ENCODE measurements at places on chromosomes 4 and X.
A peak's percentile ranks its signal among the peaks of the same experiment; 100 is the strongest.

GRCh38 chrX:101220662-101221260 lies 1.2 kb downstream of the DRP2 start:
- DNase-seq = no peak

- DNase-seq = no peak
Observed at GRCh38 chr4:156665780-156666366, 305.7 kb downstream of the PDGFC start.

- no peak for DNase-seq
Observed at GRCh38 chr4:122341886-122342285, 36.9 kb upstream of the ADAD1 start.

GRCh38 chr4:119939071-119939995 lies 127.3 kb downstream of the MAD2L1 start:
- no peak for DNase-seq

DNA sequence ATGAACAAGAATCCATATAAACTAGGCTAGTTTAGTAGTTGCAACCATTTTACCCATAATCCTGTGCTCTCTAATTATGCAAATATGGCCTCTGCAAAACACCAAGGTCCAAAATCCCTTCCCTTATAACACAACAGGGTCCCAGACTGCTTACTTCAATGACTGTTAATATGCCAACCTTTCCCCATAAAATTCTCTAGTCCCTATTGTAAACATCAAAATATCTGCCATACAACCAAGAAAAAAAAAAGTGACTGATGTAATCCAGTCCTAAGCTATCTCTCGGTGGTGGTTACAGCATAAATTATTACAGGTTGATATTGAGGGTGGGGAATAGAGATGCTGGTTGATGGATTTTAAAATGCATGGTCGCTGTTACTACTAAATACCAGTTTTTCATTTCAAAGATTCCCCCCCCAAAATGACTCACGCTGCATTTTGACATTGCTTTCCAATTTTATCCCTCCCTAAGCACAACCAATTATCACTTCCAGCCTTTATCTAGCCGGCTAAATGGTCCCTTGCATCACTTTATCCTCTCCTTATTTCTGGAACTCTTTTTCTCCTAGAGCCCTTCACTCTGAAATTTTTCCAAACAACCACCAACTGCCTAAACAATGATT lies 44.8 kb downstream of the TSPAN5 start:
- DNase-seq = no peak

- no peak for DNase-seq
Observed at GRCh38 chr4:89807441-89808140, 29.4 kb downstream of the SNCA start.

DNA sequence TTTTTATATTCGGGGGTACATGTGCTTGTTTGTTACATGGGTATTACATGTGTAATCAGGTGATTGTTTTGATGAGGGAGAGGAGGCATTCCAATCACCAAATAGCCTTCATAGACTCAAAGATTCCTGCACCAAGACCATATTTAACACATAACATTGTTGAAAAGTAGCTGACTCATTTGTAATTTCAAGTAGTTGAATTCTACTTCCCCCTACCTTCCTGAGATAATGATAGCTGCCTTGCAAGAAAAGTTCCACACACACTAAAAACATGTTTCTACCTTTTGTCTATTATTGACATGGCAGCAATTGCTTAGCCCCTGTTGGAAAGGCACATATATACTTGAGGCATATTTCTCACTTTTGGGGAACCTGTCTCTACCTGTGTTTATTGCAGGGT lies 16.1 kb downstream of the PGAM4 start:
- no peak for DNase-seq

GRCh38 chr4:24853142-24853541 lies 57.8 kb downstream of the SOD3 start:
- DNase-seq = no peak

DNA sequence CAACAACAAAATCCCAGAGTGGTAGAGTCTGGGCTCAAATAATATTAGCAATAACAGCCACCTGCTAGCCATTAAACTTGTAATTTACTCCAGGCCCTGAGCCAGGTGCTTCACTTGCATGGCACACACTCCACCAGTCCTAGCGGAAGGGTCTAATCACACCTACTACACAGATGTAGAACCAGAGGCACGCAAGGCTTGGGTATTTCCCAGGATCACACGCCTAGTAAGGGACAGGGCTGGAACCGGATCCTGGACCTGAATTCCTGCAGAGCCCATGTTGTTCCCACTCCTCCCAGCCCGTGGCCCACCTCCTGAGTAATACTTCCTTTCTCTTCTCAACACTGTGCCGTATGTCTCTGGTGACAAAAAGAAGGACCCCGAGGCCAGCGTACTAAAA lies 5.7 kb downstream of the MAGEA1 start:
- no peak for DNase-seq

DNA sequence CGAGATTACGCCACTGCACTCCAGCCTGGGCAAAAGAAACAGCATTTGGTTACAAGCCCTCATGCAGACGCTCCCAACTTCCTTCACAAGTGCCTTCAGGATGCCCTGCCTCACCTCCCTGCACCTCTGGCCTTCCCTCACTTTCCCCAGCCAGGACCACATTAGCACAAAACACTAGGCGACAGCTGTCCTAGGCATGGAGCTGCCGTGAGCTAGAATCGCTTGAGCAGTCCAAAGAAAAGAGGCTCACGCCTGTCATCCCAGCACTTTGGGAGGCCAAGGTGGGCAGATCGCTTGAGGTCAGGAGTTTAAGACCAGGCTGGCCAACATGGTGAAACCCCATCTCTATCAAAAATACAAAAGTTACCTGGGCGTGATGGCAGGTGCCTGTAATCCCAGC lies 15.8 kb downstream of the RNF212 start:
- no peak for DNase-seq

DNA sequence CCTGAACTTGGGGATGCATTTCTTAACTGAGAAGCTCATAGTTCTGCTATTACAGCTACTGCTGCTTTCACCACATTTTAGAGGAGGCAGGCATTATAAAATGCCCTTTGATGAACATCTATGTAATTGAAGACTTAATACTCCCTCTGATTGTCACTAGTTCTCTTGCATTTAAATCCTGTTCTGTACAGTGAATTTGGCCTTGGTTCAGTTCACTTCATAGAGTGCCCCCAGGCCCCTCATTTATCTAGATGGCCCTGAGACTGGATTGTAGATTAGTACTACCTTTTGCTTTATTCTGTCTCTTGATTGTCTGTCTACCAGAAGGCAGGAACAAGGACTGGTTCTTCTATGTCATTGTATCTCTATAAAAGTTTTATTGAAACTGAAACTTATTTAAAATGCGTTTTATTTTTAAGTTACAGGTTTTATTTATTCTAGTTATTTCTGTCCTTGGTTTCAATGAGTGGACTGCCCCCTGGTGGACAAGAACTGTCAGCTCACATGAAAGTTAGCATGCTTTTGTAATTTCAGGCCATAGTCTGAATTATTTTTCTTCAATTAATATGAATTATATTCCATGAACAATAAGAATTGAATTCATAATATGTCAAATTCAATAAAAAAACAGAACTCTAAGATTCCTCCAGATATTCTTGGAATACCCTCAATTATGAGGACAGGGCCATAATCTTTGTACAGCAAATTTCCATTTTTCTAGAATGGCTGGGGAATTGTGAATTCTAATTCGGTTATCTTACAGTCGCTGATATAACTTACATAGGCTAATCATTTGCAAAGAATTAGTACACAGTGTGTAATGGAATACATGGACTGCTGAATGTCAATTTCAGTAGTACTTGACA lies 47.2 kb upstream of the TMEM33 start:
- DNase-seq = peak; percentile 14

DNA sequence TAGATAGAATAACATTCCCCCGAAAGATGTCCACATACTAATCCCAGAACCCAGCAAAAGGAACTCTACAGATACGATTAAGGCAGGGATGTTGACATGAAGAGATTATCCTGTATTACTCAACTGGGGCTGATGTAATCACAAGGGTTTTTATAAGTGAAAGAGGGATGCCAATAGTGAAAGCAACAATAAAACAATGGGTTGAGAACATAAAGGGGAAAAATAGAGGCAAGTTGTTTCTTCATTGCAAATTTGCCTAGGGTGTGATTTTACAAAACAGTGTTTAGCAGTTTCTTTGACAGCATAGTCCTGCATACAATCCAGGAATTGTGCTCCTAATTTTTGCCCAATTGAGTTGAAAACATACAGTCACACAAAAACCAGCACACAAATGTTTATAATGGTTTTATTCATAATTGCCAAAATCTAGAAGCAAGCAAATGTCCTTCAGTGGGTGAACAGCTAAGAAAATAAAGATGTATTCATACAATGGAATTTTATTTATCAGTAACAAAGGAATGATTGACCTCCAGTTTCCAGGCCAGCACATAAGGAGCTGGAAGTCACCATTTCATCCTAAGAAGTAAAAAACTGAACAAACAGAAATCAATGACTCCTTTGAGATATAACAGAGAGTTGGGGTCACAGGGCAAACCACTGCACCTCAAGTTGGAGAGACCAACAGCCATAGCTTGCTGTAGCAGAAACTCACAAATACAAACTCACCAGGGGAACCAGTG lies 107.2 kb downstream of the CENPC start:
- no peak for DNase-seq

GRCh38 chr4:187999406-187999932 lies 3.9 kb downstream of the ZFP42 start:
- DNase-seq = no peak

DNA sequence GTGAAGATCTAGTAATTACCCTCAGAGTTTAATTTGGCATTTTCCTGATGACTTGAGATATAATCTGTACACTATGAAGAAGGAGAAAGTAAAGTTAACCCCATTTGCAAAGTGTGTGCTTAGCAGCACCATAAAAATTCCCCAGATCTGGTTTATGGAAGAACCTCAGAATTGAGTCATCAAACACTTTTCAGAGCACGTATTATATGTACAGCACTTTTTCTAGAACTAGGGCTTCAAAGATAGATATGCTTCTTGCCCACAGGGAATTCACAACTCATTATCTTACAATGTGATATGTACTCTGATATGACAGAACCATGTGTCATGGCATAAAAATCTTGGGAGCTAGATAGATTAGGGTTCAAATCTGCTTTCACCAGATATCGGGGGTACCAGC lies 150.9 kb downstream of the SLC10A7 start:
- no peak for DNase-seq

DNA sequence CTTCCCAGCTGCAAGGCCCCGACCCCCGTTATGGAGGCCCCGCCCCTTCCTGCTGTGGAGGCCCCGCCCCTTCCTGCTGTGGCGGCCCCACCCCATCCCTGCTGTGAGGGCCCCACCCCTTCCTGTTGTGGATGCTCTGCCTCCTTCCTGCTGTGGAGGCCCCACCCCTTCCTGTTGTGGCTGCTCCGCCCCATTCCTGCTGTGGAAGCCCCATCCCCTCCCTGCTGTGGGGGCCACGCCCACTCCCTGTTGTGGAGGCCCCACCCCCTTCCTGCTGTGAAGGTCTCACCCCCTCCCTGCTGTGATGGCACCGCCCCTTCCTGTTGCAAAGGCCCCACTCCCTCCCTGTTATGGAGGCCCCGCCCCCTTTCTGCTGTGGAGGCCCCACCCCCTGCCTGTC lies 104.9 kb upstream of the PSAPL1 start:
- DNase-seq = no peak

GRCh38 chr4:83170952-83171399 lies 56.4 kb upstream of the PLAC8 start:
- no peak for DNase-seq

DNA sequence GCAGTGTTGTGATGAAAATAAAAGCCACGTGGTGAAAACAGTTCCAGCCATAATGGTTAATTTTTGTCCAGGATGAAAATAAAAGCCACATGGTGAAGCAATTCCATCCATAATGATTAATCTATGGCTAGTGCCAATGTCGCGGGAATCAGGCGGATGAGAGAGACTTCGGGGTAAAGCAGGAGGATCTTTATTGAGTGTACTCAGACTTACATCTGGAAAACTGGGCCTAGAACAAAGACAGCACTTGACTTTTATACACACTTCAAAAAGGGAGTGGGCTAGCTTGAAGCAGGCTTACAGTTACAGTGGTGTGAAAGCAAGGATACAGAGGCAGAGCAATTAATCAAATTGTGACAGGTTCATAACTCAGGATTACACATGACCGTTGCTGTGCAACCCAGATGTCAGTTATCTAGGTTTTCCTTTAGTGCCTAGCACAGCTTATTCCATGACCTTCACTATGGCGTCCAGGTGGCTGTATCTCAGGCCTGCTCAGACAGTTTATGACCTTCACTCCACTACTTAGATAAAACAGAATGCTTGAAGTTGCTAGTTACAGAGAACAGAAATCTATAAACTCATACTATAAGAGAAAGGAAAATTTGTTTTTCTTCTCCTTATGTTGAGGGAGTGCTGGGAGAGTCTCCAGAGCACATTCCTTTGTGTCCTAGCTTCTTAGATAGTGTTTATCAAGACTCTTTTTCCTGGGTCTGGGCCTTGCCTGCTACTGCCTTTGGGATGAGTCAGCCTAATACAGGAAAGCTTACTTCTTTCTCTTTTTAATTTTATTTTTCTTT lies 5.9 kb upstream of the PLA2G12A start:
- DNase-seq = no peak

GRCh38 chr4:122591196-122591595 lies 29.7 kb downstream of the IL21 start:
- no peak for DNase-seq

GRCh38 chr4:23401572-23401971 lies 488.3 kb downstream of the PPARGC1A start:
- DNase-seq = no peak

- DNase-seq = no peak
Observed at GRCh38 chr4:793941-794621, 31.8 kb downstream of the CPLX1 start.

DNA sequence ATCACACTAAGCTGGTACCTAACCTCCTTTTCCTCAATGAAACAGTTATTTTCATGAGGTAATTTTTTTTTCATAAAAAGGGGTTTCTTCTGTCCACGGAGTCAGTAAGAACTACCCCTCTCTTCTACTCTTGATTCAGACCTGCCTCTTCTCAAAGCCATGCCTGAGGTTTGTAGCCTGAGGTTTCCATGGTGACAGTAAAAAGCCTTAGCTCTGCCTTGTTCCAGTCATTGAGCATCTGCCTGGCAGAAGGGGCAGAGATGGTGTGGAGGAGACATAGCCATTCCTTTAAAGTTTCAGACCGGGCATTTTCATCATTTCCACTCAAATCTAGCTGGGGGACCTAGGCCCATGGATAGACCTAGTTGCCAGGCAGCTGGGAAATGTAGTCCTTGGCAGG lies 135.5 kb downstream of the REPS2 start:
- no peak for DNase-seq

GRCh38 chr4:119087121-119087520 lies 48.5 kb upstream of the MYOZ2 start:
- DNase-seq = no peak

- DNase-seq = no peak
Observed at GRCh38 chr4:107906458-107907100, 24.8 kb upstream of the CYP2U1 start.

- no peak for DNase-seq
Observed at GRCh38 chrX:37871626-37872302, 24.4 kb upstream of the DYNLT3 start.

GRCh38 chr4:7263166-7263565 lies 70.8 kb downstream of the SORCS2 start:
- no peak for DNase-seq

GRCh38 chr4:174334628-174335027 lies 50.9 kb downstream of the CEP44 start:
- DNase-seq = no peak

All from activated CD8-positive, alpha-beta memory T cell treated with anti-CD3 and anti-CD28 coated beads for 4 hours (primary cell).